ENCODE measurements at places on chromosomes 2 and 18. TPM values are rescaled to one million over a fixed set of nuclear protein-coding genes. Genes with fewer than 3 reads are reported as not detected.

GPAT2 gene
- 2.5 TPM for total RNA-seq

ANKRD62 gene
- not detected for total RNA-seq

ZNF385B gene
- not detected for total RNA-seq

MBP gene
- 3.2 TPM for total RNA-seq

CRYBA2 gene
- total RNA-seq = not detected

TMEM247 gene
- not detected for total RNA-seq

TANC1 gene
- total RNA-seq = 13.1 TPM

FSHR gene
- total RNA-seq = not detected

CHRNG gene
- total RNA-seq = not detected

FLACC1 gene
- total RNA-seq = not detected

VWA3B gene
- not detected for total RNA-seq

RSAD2 gene
- not detected for total RNA-seq

RAB6C gene
- not detected for total RNA-seq

APCDD1 gene
- total RNA-seq = 2.2 TPM

ITGB6 gene
- total RNA-seq = 0.17 TPM

DNER gene
- total RNA-seq = 3.0 TPM

AMER3 gene
- not detected for total RNA-seq

TEX261 gene
- 24.0 TPM for total RNA-seq

LYPD1 gene
- total RNA-seq = 0.34 TPM

WDR33 gene
- total RNA-seq = 14.6 TPM

MAP3K19 gene
- total RNA-seq = not detected

ELP2 gene
- total RNA-seq = 38.7 TPM

GMPPA gene
- 57.2 TPM for total RNA-seq

ZFP36L2 gene
- total RNA-seq = 19.3 TPM

VIT gene
- total RNA-seq = not detected

PRKAG3 gene
- total RNA-seq = not detected

E2F6 gene
- 8.2 TPM for total RNA-seq

SCYGR7 gene
- not detected for total RNA-seq

BOLL gene
- total RNA-seq = not detected

SLC14A1 gene
- total RNA-seq = 4.5 TPM

ARHGEF33 gene
- total RNA-seq = not detected

SLC11A1 gene
- total RNA-seq = under 0.01 TPM

RBFA gene
- total RNA-seq = 44.4 TPM

SCG2 gene
- 3.0 TPM for total RNA-seq

IL1RN gene
- total RNA-seq = not detected

GKN2 gene
- total RNA-seq = not detected

NPAS2 gene
- 31.8 TPM for total RNA-seq
